ENCODE measurements at places on chromosomes 1 and 21.

DNA sequence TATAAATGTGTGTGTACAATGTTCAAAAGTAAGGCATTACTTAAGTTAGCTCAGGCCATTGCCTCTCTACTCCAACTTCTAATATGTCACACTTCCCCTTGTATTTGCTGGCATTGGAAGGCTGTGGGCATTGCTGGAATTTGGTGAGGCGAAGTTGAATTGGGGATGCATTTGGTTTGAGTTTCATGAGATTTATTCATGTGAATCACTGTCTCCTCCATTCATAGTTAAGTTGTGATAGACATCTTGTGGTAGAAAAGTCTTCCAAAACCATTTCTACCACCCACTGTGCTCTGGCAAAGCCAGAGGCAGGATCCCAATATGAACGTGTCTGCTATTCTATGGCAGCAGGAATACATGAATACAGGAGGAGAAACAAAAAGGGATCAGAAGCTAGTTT, 397.8 kb upstream of the USP24 start:
- no peak for DNase-seq

DNA sequence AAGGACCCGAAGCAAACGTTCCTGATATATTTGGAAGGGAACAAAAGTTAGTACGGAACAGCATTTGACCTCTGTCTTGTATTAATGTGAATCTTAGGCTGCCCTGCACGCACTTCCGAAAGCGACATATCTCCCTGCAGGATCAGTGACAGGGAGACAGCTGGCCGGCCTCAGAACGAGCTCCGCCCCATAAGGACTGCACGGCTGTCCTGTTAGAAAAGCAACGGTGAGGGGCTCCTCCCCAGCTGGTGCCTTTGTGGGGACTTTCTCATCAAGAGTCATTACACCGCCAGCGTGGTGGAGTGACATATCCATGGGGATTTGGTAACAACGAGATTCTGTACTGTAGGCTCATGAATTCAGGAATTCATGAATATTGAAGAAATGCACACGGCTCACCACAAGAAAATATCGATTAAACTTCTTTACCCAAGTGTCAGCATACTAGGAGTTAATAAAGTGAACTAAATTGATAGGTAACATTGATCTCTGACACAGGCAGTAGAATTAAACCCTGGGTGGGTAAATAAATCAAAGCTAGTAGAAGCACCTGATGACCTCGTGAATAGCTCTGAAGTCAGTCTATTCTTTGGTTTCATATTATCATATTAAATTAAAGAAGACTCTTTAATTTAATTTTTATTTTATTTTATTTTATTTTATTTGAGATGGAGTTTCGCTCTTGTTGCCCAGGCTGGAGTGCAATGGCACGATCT, 8.1 kb upstream of the GREM2 start:
- DNase-seq: no peak

GRCh38 chr1:193260896-193261295, 74.5 kb upstream of the B3GALT2 start:
- no peak for DNase-seq

DNA sequence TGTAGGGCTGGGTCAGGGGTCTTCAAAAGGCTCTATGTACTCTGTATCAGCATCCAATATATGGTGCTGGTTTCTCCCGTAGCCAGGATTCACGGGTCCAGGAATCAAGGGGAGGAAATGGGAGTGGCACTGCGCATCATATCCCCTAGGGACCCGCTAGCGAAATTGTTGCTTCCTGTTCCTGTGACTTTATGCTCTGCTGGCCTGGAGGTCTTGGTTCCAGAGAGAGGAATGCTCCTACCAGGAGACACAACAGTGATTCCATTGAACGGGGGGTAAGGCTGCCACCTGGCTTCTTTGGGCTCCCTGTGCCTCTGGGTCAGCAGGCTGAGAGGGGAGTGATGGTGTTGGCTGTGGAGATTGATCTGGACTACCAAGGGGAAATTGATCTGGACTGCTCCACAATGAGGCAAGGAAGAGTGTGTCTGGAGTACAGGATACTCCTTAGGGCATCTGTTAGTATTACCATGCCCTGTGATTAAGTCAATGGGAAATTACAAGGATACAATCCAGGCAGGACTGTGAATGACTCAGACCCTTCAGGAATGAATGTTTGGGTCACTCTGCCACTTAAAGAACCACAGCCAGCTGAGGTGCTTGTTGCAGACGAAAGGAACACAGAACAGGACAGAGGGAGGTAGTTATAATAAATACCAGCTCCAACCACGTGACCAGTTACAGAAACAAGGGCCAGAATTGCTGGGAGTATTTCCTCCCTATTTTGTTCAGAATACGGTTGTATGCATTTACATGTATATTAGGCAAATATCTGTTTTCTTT, 10.2 kb downstream of the SPSB1 start:
- DNase-seq: no peak

- DNase-seq: no peak
These were observed 10.8 kb downstream of the ARID4B start for GRCh38 chr1:235317168-235317567.

GRCh38 chr1:48205522-48205921, 17.0 kb upstream of the SLC5A9 start:
- DNase-seq: no peak

DNA sequence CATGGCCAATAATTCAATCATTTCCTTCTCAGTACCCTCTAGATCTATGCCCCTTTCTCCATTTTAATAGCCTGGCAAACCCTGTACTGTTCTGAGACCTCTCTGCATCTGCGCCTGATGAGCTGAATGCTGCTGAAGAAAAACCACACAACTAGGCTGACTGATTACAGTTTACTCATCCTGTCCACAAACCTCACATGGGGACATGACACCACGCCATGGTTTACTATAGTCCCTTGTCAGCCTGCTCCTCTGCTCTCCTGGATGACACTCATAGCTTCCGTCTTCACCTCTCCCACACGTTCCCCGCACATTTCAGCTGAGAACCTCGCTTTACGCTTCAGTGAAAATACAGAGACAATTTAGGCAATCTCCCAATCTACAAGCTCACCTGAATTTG, 59.7 kb downstream of the DESI2 start:
- no peak for DNase-seq

GRCh38 chr1:84985365-84985764, 11.5 kb downstream of the MCOLN2 start:
- no peak for DNase-seq

DNA sequence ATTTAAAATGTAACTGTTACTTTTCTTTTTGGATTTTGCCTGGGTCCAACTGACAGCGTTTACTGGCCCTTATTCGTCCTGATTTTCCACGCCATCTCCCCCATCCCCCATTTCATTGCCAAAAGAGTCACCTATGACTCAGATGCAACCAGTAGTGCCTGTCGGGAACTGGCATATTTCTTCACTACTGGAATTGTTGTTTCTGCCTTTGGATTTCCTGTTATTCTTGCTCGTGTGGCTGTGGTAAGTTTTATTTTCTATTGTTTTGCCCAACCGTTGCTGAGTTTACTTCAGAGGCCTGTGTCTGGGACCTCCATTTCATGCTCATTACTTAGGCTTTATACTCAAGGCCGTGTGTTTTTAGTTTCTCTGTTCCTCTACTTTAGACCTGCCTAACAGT, 9.3 kb downstream of the LEPR start:
- no peak for DNase-seq

DNA sequence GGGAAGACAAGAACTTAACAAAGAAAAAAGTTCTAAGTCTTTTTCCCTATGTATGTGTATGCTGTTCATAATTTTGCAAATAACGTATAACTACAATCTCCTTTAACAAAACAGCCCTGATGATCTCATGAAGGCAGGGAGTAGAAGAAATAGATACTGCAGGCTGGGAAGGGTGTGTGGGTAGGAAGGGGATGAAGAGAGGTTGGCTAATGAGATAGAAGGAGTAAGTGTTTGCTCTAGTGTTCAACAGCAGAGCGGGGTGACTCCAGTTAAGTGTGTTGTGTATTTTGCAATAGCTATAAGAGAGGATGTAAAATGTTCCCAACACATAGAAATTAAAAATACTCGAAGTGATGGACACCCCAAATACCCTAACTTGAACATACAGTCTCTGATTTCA, 20.1 kb downstream of the C1orf198 start:
- DNase-seq: no peak

GRCh38 chr1:1730870-1731269, 6.7 kb upstream of the CDK11A start:
- DNase-seq: no peak

- DNase-seq: no peak
These were observed 2.2 kb downstream of the S100A2 start for GRCh38 chr1:153563483-153563901.

DNA sequence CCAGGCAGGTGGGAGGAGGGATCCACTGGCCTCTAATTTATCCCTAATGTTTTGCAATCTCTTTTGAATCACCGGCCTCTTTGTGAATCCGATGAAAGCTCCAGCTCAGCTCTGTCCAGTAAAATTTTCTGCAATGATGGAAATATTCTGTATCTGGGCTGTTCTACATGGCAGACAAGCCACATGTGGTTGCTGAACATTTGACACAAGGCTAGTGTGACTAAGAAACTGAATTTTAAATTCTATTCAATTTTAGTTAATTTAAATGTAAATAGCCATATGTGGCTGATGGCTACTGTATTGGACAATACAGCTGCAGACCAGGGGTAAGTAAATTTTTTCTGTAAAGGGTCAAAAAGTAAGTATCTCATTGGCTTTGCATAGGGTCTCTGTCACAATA, 135.1 kb downstream of the CSMD2 start:
- DNase-seq: no peak

DNA sequence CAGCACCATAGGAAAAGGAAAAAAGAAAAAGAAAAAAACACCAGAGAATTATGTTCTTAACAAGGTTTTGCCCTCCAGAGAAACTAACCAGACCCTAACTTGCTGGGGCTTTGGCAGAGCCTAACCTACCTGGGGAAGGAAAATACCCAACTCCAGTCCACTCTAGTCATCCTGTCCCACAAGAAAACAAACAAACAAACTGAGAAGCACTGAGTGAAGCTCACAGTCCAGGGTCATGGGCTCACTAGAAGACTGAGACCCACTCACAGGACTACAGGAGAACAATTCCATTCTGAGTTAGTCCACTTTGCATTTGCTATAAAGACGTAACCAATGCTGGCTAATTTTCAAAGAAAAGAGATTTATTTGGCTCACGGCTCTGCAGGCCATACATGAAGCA, 543.4 kb downstream of the SMYD3 start:
- no peak for DNase-seq

GRCh38 chr1:42368096-42368795, 12.3 kb upstream of the RIMKLA start:
- DNase-seq: no peak

DNA sequence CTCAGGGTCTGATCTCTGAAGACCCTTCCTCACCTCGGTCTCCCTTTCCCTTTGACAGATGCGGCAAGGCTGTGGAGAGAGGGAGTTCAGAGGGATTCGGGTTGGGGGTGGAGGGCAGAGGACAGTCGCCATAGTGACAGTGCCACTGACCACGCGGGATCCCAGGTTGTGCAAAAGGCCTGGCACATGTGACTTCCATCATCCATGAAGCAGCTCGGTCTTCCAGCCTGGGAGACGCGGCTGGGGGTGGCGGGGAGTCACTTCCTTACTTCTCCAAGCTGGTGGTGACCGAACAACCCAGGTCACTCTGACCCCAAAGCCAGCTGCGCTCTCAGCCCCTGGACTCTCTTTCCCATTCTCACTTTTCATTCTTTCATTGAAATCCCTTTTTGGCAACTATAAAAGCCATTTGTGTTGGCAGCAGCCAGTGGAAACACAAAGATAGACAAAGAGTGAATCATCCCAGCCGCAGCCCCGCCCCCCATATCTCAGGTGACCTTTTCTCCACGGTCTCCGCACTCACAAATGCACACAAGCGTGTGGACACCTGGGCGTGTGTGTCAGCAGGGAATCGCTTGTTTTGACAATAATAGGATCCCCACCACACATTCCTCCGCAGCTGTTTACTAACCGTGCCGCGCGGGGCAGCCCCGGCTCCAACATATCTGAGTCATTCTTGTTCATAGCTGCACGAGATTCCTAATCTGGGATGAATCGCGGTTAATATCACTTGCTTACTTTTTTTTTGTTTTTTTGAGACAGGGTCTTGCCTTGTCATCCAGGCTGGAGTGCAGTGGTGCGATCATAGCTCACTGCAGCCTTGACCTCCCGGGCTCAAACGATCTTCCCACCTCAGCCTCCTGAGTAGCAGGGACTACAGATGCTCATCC, 68.3 kb downstream of the DHRS3 start:
- DNase-seq: no peak

GRCh38 chr1:2311184-2312032, 79.9 kb downstream of the MORN1 start:
- DNase-seq: peak; percentile 88

GRCh38 chr21:41777951-41778815, 11.3 kb upstream of the RIPK4 start:
- DNase-seq: peak; percentile 95

GRCh38 chr1:14970799-14971141, 182.8 kb upstream of the TMEM51 start:
- DNase-seq: no peak

GRCh38 chr1:190633488-190633887, 155.8 kb upstream of the BRINP3 start:
- DNase-seq: no peak

DNA sequence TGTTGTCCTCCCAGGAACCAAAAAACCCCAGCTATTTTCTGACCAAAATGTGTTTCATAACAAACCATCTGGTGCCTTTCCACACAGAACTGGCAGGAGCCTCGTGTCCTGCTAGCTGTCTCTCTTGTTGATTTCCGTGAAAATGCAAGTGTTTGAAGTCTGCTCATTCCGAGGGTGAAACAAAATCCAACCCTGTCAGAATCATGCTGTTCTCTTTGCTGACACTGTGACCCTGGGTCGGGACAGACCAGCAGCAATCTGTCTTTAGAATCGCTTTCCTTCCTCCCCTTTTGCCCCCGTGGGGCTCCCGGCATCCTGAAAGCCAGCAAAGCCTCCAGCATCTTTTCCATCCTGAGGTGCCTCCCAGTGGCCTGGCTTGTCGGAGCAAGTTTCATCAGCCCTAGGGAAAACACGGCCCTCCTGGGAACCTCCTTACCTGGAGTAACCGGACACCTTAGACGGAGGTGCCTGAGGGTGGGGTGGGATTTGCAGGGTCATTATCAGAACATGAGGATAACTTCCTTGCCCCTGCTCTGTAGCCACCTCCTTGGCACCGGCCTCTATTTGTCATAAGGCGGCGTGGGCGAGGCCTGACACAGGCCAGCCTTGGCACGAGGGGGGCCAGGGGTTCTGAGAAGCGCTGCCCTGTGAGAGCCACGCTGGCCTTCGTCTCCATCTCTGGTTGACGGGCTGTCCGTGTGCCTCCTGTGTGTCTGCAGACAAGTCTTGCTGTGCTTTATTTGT, 24.9 kb downstream of the LDLRAP1 start:
- DNase-seq: peak; percentile 85
